ENCODE measurements at places on chromosomes 2 and 18.

DNA sequence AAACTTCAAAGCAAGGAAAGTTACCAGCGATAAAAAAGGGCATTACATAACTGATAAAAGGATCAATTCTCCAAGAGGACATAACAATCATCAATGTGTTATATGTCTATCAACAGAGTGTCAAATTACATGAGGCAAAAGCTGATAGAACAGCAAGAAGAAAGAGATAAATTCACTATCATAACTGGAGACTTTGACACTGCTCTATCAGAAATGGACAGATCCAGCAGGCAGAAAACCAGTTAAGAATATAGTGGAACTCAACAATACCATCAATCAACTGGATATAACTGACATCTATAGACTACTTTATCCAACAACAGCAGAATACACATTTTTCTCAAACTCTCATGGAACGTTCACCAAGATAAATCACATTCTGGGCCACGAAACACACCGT is 65.0 kb downstream of the ROCK2 start:
- DNase-seq = no peak

- no peak for DNase-seq
These were observed 270.0 kb downstream of the CTNNA2 start for GRCh38 chr2:79782576-79783452.

GRCh38 chr18:41966943-41967342 is 11.9 kb downstream of the PIK3C3 start:
- no peak for DNase-seq

GRCh38 chr2:26356771-26357170 is 10.2 kb upstream of the ADGRF3 start:
- no peak for DNase-seq

DNA sequence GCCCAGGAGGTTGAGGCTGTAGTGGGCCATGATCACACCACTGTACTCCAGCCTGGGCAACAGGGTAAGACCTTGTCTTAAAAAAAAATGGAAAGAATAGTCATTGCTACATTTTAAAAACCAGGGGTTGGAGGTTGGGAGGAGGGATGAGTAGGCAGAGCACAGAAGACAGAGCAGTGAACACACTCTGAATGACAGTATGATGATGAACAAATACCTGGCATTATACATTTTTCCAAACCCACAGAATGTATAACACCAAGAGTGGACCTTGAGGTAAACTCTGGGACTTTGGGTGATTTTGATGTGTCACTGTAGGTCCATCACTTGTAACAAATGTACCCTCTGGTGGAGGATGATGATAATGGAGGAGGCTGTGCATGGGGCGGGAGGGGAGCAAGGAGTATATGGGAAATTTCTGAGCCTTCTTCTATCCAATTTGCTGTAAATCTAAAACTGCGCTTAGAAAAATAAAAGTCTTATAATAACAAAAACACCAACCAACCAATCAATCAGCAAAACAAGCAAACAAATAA is 111.4 kb upstream of the PGAP1 start:
- no peak for DNase-seq

GRCh38 chr2:23568626-23569190 is 183.7 kb downstream of the KLHL29 start:
- DNase-seq = no peak

Measured in body of pancreas (tissue), 4 donors.